ENCODE measurements at places on chromosomes 3 and 15. TPM values are rescaled to one million over a fixed set of nuclear protein-coding genes. Genes with fewer than 3 reads are reported as not detected.

KCNAB1 gene
- total RNA-seq = 22.6 TPM

EIF2A gene
- 72.8 TPM for total RNA-seq

DNA sequence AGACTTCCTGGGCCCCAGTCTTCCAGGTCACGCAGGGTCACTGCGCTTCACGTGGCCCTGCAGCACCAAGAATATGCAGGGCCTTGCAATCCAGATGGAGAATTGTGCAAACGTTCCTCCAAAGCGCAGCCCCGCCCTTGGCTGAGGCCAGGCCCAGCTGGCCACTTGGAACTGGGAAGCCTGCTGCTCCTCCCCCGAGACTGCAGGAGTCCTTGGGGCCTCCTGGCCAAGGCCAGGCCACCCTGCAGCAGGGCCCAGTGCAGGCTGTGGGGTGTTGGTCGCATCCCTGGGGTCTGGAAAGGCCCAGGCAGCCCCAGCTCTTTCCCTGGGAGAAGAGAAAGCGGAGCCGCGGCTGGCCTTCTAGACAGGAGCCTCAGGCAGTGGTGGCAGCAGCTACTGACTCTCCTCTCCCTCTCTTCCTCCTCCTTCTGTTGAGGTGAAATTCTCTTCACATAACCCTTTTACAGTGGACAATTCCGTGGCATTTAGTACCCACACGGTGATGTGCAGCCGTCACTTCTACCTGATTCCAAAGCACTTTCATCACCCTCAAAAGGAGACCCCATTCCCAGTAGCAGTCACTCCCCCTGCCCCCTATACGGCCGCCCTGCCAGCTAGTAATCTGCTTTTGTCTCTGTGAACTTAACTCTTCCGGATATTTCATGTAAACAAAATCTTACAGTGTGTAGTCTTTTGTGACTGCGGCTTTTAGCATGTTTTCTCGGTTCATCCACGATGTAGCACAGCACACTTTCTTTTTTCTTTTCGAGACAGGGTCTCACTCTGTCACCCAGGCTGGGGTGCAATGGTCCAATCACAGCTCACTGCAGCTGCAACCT is 103.9 kb downstream of the TMEM266 start:
- peak; percentile 76 for DNase-seq

DNA sequence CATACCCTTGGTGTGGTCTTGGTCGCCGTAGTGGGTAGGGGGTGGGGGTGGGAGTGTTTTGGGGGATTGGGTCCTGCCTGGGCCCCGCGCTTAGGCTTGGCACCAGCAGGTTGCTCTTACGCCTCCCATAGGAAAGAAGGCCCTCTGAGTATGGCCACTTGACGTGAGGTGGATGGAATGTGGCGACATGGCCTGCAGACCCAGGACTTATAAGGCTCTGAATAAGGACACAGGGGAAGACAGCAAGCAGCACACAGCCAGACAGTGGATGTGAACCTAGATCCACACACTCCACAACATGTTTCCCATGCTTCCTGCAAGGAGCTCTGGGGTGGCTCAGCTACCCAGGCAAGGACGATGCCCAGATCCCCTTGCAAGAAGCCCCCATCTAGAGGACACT is 12.4 kb downstream of the RBPMS2 start:
- DNase-seq = no peak

SUCNR1 gene
- 3.2 TPM for total RNA-seq

DNA sequence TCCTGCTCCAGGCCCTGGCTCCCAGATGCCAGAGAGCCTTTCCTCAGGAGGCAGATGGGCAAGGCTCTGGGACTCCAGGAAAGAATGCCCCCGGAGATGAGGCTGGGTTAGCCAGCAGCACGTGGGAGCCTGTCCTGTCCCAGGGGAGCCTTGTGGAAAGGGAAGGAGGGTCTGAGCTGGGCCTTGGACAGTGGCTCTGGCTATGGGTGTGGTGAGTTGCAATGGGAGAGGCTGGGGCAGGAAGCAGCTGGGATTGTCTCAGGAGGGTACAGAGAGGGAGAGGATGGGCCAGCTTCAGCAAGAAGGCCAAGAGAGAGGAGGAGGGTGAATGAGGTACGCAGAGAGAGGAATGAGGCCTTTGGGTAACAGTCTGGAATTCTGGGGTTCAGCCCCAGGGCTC is 17.4 kb upstream of the CACNA2D2 start:
- DNase-seq = no peak

C3orf85 gene
- total RNA-seq = not detected

- no peak for DNase-seq
These were observed 5.0 kb downstream of the JMJD7 start for GRCh38 chr15:41832875-41833274.

- DNase-seq = no peak
These were observed 56.8 kb upstream of the ICE2 start for GRCh38 chr15:60535743-60536142.

GRCh38 chr3:63673111-63673510 is 20.6 kb downstream of the SNTN start:
- no peak for DNase-seq
